CD4-positive, alpha-beta T cell treated with Interleukin-2 at 100 ng/mL for 4 hours (primary cell): ENCODE measurements at places on chromosomes 2 and 18.

GRCh38 chr2:73307720-73308119 lies 14.4 kb upstream of the EGR4 start:
- DNase-seq: no peak

GRCh38 chr2:201532686-201533304 lies 81.3 kb downstream of the STRADB start:
- peak; percentile 3 for DNase-seq

GRCh38 chr2:177712462-177712861 lies 319.9 kb downstream of the AGPS start:
- no peak for DNase-seq

- DNase-seq: peak; percentile 77
These were observed 55.9 kb upstream of the CTLA4 start for GRCh38 chr2:203811491-203812221.

DNA sequence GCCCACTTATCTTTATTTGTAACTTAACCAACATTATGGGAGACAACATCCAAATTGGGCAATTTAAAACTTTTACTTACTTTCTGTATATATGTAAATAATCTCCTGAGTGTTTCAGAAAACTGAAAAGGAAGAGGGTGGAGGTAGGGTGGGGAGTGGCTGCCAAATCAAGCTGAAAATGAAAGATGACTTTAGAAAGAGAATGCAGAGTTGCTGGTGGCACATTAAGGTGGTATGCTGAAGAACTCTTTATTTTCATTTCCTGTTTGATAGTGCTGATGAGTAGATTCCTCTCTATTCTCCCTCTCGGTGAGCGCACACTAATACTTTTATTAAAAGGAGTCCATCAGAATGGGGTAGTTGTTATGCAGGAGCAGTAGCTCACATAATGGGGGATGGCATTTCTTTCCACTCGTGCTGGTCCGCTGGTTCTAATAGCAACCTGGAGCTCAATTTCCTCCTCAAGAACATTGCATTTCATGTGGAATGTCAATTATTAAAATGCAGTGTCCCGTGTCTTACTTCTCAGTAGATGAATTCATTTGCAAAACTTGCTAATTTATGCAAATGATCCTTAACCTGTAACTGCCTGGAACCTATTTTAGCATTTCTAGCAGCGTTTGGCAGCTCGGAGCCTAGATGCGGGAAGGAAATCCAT lies 466.9 kb upstream of the HNRNPA3 start:
- no peak for DNase-seq

GRCh38 chr2:217843324-217843723 lies 159.5 kb downstream of the TNS1 start:
- DNase-seq: no peak

DNA sequence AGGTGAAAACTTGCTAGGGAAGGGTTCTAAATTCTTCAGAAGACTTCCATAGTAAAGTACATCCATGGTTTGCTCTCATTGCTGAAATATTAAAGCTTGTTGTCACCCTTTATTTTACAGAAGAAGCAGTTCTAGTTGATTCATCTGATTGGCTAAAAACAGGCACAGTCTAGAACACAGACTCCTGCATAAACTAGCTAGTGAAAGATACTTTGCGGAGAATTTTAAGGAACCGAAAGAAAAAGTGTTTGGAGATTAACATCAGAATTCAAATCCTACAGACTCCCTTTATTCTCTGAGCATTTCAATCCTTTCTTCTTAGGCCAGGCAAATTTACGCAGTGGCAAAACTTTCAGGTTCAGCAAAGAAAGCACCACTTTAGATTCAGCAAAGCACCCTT lies 1076.5 kb upstream of the ZEB2 start:
- no peak for DNase-seq

DNA sequence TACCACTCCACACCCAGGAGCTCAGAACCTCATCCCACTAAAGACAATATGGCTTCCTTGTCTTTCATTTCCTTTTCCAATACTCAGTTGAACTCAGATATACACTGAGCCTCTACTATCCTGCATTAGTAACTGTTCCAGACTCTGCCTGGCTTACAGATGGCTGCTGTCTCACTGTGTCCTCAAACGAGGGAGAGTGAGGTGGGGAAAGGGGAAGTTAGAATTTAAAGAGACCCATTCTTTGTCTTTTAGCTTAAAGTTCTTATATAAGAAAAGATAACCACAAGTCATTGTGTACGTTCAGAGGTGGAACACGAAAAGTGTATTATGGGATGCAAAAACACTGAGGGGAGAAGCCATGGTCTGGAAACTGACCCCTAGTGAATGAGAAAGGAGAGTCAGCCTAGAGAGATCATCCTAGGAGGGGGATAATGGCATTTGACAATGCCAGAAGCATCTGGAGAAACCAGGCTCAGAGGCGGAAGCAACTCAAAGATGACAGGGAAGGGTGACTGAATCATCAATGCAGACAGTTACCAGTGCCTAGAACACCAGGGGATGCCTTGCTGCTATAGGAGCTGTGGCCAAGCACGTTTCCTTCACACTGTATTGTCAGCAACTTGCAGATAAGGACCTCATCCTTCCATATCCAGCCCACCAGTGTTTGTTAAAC lies 170.7 kb downstream of the CYRIA start:
- DNase-seq: no peak

- no peak for DNase-seq
These were observed 151.0 kb downstream of the HDAC4 start for GRCh38 chr2:239249776-239250175.

GRCh38 chr2:98518101-98518500 lies 73.4 kb downstream of the INPP4A start:
- peak; percentile 66 for DNase-seq

DNA sequence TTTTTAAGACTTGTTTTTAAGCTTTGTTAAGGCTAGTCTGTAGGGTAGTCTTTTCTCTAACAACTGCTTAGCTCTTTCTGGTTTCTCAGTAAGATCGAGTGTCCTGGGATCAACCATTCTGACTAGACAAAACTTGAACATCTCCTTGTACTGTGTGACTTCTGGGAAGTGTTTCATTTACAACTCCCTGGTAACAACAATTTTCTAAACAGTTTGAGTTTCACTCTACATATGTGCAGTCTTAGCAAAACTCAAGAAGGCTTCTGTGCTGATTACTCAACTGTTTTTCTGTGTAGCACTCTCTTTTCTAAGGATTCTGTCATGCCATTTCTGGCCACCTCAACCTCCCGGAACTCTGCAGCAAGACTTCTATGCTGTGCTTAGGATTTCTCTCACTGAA lies 204.5 kb downstream of the KIAA1328 start:
- DNase-seq: no peak

- DNase-seq: no peak
These were observed 119.6 kb upstream of the ARL5A start for GRCh38 chr2:151947813-151948165.

DNA sequence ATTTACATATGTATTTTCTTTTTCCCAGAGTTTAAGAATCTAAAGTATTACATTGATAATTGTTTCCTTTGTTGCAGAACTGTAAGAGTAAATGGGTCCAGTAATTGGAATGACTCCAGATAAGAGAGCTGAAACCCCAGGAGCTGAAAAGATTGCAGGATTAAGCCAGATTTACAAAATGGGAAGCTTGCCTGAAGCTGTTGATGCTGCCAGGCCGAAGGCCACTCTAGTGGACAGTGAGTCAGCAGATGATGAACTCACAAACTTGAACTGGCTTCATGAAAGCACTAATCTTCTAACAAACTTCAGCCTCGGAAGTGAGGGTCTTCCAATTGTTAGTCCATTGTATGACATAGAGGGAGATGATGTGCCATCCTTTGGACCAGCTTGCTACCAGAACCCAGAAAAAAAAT lies 183.8 kb upstream of the STON1 start:
- no peak for DNase-seq

DNA sequence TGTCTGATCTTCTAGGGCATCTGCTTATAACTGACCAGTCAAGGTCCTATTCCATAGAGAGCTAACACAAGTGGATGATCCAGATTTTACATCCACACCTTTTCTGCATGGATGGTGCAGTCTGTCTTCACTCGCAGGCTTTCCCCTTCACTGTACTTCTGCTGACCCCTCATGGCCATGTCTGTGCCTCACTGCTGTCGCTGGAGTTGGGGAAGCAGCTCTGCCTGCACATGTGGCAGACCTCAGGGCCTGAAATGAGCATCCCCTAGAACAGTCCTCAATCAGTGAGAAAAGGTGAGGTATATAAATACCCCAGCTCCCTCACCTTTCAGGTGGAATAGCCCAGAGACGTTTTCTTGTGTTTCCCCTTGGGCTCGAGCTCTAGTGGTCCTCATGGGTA lies 233.8 kb downstream of the ANKRD36B start:
- DNase-seq: no peak

DNA sequence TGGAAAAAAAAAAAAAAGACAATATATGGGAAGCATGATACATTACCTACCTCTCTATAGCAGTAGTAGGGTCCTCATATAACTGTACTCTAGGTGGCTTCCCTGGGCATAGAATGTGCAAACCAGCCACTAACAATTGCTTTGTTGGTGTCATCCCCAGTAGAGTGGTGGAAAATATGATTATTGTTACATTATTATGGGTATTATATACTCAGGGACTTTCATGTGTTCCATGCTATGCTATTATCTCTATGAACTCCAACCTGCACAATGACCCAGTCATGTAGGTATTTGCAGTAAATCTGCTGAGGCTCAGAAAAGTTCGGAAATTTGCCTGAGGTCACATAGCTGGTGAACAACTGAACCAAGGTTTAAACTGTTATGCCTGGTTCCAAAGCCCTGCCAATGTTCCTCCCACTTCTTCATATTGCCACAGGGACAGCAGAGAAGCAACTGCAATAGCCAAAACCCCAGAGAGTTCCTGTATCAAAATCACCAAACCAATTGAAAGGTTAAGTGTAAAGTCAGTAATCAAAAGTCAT lies 52.6 kb upstream of the MAP4K4 start:
- DNase-seq: no peak

GRCh38 chr2:105274046-105274445 lies 32.5 kb downstream of the GPR45 start:
- no peak for DNase-seq

- DNase-seq: no peak
These were observed 112.3 kb upstream of the CAVIN2 start for GRCh38 chr2:191959209-191959608.

DNA sequence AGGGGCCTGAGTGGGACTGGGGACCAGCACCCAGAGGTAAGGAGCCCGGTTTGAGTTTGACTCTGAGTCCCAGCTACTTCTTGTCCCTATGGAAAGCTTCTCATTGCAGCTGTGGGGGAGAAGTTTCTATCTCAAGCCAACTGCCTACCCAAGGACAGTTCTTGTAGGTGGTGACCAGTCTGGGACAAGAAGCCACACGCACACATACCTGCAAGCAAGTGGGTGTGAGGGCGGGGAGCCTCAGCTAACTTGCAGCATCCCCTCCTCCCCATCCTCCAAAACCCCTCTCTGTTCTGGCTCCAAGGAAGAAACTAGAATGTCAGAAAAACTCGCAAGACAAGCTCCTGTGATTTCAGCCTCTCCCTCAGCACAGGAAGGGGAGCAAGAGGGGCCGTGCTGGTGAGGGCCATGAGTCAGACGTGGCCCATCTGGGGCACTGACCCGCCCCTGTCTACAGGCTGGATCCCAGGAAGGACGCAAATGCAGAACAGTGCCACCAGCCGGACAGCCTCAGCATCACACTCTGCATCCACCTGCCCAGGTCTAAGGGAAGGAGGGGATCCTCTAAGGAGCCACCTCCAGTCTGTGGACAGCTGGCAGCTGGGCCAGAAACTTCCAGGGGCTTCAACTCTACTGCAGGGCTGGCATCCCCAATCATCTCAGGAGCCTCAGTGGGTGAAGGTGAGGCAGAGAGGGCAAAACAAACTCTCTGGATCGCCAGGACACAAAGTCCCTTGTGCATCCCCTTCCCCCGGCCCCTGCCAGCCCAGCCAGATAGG lies 103.4 kb downstream of the TNS1 start:
- no peak for DNase-seq

GRCh38 chr2:176321916-176322315 lies 52.7 kb downstream of the MTX2 start:
- DNase-seq: no peak

DNA sequence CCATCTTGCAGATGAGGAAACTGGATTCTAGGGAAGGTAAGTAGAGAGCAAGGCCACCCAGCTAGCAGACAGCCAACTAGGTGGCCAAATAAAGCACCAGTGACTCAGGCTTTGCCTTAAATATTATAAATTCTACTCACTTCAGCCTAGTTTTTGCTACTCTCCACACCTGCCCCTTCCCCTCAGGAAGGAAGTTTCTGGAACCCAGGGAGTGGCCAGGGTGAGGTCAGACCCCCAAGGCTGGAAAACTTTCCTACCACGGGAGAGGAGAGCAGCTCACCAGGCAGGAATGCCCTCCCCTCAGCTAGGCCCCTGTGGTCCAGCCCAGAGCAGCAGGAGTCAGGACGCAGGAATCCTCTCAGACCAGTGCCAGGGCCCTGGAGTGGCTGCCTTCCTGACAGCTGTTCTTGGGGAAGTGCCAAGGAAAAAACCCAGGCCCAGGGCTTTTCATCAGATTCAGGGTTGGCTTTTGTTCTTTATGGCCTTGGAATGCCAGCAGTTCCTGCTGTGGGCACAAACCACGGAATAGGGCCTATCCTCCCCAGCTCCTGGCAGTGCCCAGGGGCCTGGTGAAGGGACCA lies 5.1 kb upstream of the PAX8 start:
- DNase-seq: no peak

GRCh38 chr2:70984228-70984575 lies 5.8 kb downstream of the ANKRD53 start:
- DNase-seq: no peak

DNA sequence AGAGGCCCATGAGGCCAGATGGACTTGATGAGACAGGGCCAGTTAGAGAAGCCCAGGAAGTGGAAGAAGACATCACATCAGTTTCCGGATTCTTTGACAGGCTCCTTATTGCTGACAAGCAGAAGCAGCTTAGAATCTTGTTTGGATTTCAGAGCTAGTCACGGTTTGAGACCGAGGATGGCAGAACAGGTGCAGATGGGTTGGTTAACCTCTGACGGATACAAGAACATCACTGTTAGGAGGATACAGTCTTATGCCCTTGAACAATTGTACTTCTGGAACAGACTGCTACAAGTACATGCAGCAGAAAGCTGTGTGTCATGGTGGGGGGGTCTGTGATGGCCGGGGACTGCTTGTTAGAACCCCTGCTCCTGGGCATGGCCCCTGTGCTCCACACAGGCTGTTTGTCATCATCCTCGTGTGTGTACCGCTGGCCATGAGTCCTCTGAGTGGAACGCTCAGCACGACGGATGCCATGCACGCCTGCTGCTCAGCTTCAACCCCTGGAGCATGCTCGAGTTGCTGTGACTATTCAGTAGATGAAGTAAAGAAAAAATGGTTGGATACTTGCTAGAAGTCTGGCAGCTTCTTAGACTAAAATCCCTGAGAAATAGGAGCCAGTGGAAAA lies 217.7 kb downstream of the SH3RF3 start:
- no peak for DNase-seq

- no peak for DNase-seq
These were observed 11.9 kb upstream of the OXER1 start for GRCh38 chr2:42775810-42776209.
